ENCODE measurements at places on chromosomes 2 and 18.

GRCh38 chr2:111664275-111664850, 219.6 kb downstream of the ANAPC1 start:
- DNase-seq: no peak

DNA sequence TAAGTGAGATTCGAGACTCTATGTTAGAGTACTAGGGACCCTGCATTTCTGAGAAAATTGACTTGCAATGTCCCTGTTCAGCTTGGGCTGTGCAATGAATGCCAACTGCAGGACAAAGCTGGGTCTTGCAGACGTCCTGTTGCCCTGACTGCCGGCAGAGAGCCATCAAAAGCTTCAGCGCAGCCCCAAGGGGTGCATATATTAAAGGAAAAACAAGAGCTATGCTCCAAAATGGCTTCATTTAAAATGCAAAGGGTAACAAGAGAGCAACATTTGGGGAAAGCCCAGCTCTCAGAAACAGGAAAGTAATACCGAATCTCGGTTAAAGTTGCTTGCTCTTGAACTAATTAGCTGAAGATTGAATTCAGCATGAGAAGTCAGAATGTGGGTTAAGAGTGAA, 110.9 kb upstream of the PNPT1 start:
- no peak for DNase-seq

- no peak for DNase-seq
Observed at GRCh38 chr18:52160636-52161035, 179.4 kb upstream of the DCC start.

DNA sequence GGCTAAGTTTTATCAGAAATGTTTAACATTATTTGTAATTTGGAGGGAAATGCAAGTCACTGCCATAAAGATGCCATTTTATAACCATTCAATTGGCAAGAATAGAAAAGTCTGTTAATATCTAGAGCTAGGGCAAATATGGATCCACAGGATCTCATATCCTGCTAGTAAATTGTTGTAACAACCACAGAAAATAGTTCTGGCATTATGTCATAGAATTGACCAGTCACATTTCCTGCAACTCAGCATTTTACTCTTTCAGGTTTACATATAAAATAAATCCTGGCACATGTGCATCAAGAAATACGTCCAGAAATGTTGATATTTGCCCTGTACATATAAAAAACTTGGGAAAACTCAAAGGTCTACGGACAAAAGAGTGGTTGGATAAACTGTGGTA, 32.9 kb downstream of the OSBPL6 start:
- DNase-seq: no peak

DNA sequence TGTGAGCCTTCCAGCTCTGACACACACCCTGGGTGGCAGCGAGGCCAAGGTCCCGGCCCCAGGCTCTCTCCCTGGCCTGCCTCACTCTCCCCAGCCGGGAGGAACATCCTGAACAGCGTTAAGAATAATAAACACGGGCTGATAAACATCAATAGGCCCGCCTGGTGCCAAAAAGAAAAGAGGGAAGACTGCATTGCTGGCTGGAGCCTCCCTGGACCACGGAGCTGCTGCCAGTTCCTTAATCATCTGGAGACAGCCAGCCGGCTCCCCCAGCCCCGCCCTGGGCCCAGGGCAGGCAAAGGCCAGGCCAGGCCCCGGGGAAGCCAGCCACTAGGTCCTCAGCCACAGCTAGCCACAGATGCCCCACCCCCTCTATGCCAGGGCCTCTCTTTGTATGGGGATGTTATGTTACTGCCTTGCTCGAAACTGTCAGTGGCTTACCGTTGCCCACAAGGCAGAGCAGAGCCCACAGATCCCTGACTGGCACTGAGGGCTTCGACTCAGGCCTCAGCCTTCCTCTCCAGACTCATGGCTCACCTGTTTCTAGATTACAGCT, 293.7 kb downstream of the DYSF start:
- no peak for DNase-seq
